Natural killer cell treated with Interleukin-12 subunit alpha and Interleukin-12 subunit beta and Interleukin-15 and Interleukin-18, amount 100 ng/mL, for 72 hours (primary cell): ENCODE measurements at places on chromosomes 6 and 20. TPM values are rescaled to one million over a fixed set of nuclear protein-coding genes. Genes with fewer than 3 reads are reported as not detected.

DNA sequence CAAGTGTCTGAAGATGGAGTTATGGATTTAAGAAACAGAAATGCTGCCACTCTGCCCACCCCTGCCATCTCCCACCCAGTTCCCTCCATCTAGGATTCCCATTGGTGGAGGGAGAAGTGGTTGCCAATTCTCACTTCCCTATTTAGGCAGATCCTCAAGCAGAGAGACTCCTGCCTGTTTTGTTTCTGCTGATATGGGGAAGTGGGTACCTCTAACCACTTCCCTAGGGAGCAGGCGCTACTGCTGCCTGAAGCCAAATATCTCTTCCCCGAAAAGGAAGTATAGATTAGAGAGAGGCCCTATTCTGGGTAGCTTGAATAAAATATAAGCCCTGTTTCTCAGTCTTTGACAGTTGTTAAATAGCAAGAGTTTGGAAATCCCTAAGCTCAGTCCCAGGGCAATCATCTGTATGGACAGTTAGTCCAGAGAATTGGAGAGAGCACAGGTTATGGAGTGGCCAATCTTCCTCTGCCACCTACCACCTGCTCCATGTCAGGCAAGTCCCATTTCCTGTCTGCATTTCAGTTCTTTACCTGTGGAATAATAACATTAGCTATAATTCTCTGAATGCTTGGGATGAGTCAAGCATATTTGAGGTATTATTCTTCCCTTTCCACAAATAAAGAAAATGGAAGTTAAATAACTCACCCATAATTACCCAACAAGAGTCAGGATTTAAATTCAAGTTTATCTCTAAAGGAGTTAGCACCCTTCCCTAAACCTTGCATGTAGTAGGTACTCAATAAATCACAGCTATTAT, 2.6 kb upstream of the ADGB start:
- no peak overlapping the region for H3K4me3 ChIP-seq
- DNase-seq: no peak
- no peaks in the 10 kb centered on the region for H3K36me3 ChIP-seq
- no peaks in the 10 kb centered on the region for H3K27me3 ChIP-seq
- H3K27ac ChIP-seq: no peak overlapping the region

DNA sequence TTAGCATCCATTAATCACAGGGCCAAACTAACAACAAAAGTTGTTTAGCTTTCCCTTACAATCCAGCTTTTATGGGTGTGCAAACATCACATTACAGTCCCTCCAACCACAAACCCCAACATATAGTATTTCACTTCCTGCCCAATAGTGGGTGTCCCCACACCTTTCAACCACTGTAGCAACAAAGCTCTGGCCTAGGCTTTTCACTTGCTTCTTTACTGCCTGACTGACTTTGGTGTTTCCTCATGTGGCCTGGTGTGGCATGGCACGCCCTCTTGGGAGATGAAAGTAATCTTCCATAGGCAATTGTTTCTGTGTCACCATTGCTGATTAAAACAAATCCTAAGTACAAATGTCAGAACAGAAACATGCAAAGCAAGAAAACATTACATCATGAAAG, 46.3 kb downstream of the MCM8 start:
- DNase-seq: peak; percentile 81
- peak overlapping the region; percentile 32 for H3K4me3 ChIP-seq
- H3K4me1 ChIP-seq: peaks cover 17% of the 10 kb centered on the region

The TBX18 gene
- not detected for total RNA-seq

The NOX3 gene
- total RNA-seq: not detected

The LAMA5 gene
- 1.9 TPM for total RNA-seq

The DPM1 gene
- 42.0 TPM for total RNA-seq
